RCC 7860 (cell line): ENCODE measurements at places on chromosomes 7 and 10.

- DNase-seq, result no peak
Measured at GRCh38 chr7:159013825-159014289, 130.8 kb downstream of the VIPR2 start.

DNA sequence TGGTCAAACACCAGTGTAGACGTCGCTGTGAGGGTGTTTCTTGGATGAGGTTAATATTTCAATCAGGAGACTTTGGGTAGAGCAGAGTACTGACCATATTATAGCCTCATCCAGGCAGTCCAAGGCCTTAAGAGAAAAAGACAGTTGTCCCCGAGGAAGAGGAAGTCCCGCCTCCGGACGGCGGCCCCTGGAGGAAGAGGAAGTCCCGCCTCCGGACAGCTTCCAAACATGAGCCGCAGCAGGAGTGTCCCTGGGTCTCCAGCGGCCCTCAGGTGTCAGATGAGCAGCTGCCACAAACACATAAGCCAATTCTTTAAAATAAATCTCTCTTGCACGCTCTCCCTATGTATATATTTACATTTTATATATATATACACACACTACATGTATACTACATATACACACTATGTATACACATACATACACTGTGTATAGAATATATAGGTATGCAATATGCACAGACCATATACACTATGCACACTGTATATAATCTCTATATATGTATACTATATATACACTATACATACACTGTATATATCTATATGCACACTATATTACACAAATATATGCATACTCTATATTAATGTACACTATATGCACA lies 37.5 kb downstream of the PWWP2B start:
- no peak for DNase-seq

- peak; percentile 66 for DNase-seq
Measured at GRCh38 chr7:83162402-83163256, at the start of gene PCLO. PCLO (minus strand) TSS chr7:83162884; CDS start chr7:83162592, 292 bp downstream.

- DNase-seq, result no peak
Measured at GRCh38 chr7:158973941-158974785, 117.8 kb downstream of the DYNC2I1 start.

GRCh38 chr10:95360122-95360714 lies 69.4 kb upstream of the PDLIM1 start:
- DNase-seq, result no peak
